A375 (cell line): ENCODE measurements at places on chromosomes 4 and X. TPM values are rescaled to one million over a fixed set of nuclear protein-coding genes. Genes with fewer than 3 reads are reported as not detected.

Gene TRAPPC2
- 7.3 and 8.9 TPM in 2 replicates for total RNA-seq

Gene DGAT2L6
- total RNA-seq = not detected in 2 replicates

Gene ATP1B4
- not detected in 2 replicates for total RNA-seq

Gene DACH2
- not detected in 2 replicates for total RNA-seq

Gene CFAP299
- total RNA-seq = not detected in 2 replicates

Gene BEND2
- not detected in 2 replicates for total RNA-seq

Gene GRPR
- 0.11 TPM in 1 of 2 replicates, not detected in the other for total RNA-seq

Gene SLITRK4
- total RNA-seq = 1.5 TPM in 2 replicates

Gene GLOD5
- not detected in 2 replicates for total RNA-seq

Gene HSD17B13
- total RNA-seq = 0.19 and 0.72 TPM in 2 replicates

Gene ESX1
- not detected in 2 replicates for total RNA-seq
